NCI-H2029 treated with DMSO at 0.1 percent for 48 hours (cell line): ENCODE measurements at places on chromosomes 11 and 22.

- DNase-seq: no peak
Measured at GRCh38 chr11:12292766-12293165, 84.6 kb upstream of the PARVA start.

DNA sequence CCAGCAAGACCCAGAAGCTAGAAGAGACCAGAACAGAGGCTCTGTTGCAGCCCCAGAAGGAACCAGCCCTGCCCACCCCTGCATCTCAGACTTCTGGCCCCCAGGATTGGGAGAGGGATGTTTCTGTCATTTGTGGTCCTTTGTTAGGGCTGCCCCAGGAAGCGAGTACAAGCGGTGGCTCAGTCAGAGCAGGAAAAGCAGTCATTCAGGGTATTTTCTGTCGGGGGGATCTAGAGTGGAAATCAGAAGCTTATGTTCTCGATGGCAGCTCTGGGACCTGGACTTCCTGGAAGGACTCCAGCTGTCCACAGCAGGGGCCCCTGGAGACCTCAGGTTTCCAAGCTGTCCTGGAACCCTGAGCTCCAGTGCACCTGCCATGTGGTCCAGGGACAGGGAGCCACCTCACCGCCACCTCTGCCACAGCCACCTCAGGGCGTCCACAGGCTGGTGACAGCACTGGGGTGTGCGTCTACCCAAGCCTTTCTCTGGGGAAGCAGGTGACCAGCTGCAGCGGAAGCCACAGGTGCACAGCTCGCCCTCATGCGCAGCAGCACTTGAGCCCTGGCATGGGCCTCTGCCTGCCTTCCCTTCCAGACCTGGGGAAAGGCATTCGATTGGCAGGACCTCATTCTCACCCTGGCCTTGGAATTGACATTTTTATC is 2.6 kb downstream of the KRTAP5-5 start:
- no peak for DNase-seq

DNA sequence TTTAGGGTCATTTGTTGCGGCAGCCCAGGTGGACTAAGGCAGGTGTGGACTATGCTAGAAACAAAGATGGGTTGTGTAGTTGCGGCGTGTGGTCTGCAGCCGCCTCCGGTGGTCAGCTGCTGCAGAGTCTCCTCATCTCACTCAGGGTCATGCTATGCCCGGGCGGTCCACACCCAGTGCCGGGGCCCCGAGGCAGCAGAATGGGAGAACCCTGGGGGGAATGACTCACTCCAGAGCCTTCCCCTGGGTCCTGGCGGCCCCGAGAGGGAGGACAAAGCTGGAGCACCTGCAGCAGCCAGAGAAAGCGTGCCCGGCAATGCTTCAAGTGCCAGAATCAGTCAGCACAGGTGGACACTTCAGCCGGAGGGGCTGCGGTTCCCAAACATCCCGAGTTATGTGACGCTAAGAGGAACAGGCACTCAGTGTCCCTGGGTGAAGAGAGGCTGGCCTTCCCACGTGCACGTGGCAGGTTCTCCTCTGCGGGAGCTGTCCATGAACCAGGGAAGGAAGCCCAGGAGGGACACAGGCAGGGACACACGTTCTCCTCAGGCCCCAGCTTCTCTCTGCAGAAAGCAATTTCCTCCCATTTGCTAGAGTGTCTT is 289.6 kb upstream of the B3GAT1 start:
- no peak for DNase-seq

GRCh38 chr22:19867617-19868016 is 12.9 kb upstream of the GNB1L start:
- no peak for DNase-seq

- no peak for DNase-seq
Measured at GRCh38 chr11:10758957-10759356, 7.9 kb downstream of the CTR9 start.

- DNase-seq: no peak
Measured at GRCh38 chr11:44629732-44630345, 64.4 kb downstream of the CD82 start.

DNA sequence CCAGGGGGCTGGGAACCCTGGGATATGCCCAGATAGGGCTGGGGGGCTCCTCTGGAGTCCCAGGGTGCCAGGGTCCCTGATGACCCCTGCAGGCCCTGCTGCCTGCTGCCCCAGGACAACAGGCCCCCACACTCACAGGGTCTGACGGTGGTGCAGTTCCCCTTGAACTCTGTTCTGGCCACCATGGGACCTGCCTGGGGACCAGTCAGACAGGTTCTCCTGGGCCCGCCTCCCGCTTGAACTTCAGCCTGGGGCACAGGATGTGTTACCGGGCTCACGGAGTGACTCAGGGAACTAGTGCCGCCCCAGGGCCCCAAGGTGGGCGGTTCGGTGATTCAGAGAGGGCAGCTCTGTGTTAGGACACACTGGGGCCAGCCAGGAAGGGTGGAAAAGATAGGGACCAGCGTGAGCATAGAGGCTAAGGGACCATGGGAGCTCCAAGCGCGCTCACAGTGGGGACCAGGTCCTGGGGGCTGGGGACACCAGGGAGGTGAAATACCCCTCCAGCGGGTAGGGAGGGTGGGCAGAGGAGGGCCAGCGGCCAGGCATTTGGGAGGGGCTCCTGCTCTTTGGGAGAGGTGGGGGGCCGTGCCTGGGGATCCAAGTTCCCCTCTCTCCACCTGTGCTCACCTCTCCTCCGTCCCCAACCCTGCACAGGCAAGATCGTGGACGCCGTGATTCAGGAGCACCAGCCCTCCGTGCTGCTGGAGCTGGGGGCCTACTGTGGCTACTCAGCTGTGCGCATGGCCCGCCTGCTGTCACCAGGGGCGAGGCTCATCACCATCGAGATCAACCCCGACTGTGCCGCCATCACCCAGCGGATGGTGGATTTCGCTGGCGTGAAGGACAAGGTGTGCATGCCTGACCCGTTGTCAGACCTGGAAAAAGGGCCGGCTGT is 21.5 kb upstream of the TXNRD2 start:
- DNase-seq: no peak

DNA sequence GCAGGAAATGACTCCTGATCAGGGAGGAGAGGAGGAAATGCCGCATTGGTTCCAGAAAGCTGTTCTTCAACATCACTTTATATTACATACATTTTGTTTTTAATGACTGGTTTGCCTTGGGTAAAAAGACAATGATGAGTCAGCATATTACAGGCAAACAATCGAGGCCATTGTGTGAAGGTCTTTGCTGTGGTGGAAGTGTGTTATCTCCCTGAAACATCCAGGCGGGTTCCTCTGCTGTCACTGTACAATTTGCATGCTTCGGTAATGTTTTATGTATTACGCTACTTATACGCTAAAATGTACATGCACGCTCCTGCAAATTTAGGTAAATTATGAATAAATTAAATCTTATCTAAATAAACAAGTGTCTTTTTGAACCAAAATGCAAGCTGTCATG is 161.1 kb downstream of the KIRREL3 start:
- DNase-seq: no peak

DNA sequence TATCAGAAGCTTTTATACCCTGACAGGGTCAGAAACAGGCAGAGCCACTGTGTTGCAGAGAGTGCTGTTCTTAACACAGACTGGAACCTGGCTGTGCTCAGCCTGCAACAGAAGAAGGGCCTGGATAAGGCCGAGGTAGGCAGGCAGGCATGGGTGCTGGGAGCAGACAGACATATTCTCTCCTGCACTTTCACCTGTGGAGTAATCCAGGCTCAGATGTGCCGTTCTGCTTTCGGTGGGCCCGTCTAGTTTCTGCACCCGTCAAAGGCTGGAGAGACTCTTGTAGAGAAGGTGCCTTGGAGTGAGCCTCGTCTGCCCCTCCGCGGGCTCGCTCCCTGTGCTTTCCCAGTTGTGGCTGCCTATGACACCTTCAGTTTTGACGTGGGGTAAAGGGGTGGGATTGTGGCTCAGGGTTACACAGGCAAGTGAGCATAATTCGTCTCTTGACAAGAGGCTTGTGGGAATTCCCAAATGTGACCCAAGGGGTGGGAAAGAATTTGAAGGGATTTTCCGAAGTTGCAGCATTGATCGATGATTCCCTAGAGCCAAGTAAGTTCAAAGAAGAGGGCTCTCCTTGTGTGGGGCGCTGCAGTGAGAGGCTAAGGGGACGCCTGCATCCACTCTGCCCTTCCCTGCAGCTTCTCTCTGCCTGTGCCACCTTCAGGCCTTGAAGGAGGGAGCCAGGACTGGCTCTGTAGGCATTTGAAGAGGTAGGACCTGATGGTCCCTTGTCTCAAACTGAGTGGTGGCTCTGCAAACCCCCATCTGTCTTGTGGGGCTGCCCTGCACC is 16.2 kb upstream of the ST3GAL4 start:
- DNase-seq: no peak

DNA sequence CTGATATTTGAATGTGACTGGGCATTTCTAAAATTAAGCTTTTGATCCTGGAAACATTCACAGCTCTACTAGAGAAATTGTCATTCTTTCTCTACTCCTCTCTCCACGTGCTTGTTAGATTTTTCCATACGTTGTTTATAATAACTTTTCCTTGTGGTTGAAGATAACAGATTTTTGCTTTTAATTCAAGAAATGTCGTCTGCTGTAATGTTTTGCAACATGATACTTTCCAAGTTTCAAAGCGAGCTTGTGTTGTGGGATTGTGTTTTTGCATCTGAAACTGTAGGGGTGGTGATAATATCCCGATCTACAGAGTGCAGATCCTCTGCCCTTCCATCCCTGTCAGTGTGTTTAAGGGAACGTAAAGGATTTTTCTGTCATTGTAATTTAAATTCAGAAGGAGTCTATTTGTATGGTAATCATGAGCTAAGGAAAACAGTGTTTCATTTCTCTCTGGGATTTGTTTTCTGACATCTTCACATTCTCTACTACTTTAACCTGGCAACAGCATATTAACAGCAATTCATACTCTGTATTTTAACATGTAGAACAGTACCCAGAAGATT is 321.4 kb downstream of the FAT3 start:
- no peak for DNase-seq

- no peak for DNase-seq
Measured at GRCh38 chr11:73175551-73176144, 33.5 kb upstream of the FCHSD2 start.

GRCh38 chr11:75276186-75276585 is 35.6 kb downstream of the TPBGL start:
- peak; percentile 94 for DNase-seq

DNA sequence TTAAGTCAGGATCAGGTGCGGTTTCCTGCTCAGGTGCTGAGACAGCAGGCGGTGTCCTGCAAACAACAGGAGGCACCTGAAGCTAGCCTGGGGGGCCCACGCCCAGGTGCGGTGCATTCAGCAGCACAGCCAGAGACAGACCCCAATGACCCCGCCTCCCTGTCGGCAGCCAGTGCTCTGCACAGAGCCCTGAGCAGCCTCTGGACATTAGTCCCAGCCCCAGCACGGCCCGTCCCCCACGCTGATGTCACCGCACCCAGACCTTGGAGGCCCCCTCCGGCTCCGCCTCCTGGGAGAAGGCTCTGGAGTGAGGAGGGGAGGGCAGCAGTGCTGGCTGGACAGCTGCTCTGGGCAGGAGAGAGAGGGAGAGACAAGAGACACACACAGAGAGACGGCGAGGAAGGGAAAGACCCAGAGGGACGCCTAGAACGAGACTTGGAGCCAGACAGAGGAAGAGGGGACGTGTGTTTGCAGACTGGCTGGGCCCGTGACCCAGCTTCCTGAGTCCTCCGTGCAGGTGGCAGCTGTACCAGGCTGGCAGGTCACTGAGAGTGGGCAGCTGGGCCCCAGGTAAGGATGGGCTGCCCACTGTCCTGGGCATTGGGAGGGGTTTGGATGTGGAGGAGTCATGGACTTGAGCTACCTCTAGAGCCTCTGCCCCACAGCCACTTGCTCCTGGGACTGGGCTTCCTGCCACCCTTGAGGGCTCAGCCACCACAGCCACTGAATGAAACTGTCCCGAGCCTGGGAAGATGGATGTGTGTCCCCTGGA is at the start of gene MYO7A:
MYO7A (plus strand) TSS at position 327 of the 772 bp plus-strand sequence. CDS start 2,389 bp downstream, outside the sequence.
- DNase-seq: no peak

DNA sequence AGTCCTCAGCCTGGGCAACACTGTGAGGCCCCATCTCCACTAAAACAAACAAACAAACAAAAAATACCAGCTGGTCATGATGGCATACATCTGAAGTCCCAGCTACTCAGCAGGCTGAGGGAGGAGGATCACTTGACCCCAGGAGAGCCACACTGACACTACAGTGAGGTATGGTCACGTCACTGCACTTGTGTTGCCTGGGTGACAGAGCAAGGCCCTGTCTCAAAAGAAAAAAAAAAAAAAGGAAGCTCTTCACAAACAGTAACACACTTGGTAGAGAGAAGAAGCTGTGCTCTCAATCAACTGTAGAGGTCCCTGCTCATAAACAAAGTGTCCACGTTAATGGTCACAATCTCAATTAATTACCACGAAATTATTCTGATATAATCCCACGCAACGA is 401.6 kb upstream of the CCDC90B start:
- DNase-seq: no peak

- no peak for DNase-seq
Measured at GRCh38 chr11:9074338-9075029, 16.9 kb downstream of the SCUBE2 start.

DNA sequence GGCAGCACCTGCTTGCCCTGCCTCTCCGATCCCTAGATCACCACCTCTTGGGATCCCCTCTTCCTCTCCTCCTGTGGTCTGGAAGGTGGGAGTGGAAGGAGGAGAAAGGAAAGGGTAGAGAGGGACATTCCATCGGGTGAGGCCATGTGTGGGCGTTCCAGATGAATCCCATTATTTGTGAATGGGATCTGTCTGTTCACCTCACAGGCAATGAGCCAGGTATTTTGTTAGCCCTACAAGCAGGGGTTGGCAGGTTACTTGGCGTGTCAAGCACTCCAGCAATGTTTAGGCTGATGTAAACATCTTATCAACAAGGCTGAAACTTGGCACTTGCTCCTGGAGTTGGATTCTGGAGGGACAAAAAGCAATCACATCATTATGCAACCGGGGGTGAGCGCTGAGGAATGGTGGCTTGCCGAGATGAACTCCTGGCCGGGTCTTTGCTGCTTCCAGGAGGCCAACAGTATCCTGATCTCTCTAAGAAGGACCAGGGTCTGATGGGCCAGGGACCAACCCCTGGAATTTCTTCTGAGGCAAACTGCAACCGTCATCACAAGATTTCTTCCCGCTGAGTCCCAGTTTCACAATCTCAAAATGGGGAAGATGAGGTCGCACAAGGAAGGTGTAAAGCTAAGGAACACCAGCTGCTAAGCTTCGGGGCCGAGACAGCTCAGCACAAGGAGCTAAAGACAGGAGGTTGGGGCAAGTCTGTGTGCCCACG is 7.8 kb downstream of the ADAMTS8 start:
- DNase-seq: peak; percentile 5

- no peak for DNase-seq
Measured at GRCh38 chr11:110892741-110893285, 180.6 kb upstream of the ARHGAP20 start.

DNA sequence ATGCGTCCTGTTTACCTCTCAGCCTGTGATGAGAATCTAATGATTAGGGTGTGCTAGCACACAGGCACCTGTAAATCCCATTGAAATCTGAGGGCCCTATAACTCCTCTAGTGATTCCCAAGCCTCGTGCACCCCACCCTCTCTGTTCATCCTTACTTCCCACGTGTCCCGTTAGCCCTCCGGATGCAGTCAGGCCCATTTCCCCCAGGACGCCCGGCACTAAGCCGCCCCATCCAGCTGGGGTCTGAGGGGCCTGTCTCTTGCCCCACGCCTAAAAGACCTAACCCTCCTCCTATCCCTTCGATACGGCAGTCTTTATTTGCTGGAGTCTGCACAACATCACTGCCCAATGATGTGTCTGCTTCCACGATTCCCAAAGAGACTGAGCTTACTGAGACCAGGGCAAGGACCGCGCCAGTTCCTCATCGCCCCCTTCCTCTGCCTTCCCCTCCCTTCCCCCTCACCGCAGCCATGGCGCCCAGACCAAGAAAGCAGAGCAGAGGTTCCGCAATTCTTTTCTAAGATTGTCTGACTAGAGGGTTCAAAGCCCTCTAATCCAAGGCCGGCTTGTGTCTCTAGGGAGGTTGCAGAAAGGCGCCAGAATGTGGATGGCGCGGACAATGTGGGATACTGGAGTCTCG is 1.1 kb upstream of the FADS2 start:
- DNase-seq: no peak
